Stimulated activated CD8-positive, alpha-beta memory T cell treated with anti-CD3 and anti-CD28 coated beads, Interleukin-2, amount 100 ng/mL, for 1 hour (primary cell): ENCODE measurements at places on chromosomes 3 and 15.

GRCh38 chr15:68017201-68017600, 36.9 kb upstream of the PIAS1 start:
- no peak for DNase-seq

DNA sequence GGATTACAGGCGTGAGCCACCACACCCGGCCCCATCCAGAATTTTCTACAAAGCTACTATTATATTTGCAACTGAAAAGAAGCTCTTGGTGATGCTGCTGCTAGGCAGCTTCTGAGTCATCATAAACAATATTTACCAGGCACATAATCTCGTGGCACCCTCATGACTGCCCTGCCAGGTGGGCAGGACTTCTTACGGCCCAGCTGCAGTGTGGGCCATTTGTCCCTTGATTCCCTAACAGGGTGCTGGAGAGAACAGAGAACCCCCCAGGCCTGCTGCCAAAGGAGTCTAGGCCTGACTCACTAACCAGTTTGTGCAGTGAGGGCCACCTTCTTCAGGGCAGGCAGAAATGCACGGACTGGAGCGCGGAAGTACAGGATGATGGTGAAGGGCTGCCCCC, 4.9 kb downstream of the EPB42 start:
- no peak for DNase-seq

DNA sequence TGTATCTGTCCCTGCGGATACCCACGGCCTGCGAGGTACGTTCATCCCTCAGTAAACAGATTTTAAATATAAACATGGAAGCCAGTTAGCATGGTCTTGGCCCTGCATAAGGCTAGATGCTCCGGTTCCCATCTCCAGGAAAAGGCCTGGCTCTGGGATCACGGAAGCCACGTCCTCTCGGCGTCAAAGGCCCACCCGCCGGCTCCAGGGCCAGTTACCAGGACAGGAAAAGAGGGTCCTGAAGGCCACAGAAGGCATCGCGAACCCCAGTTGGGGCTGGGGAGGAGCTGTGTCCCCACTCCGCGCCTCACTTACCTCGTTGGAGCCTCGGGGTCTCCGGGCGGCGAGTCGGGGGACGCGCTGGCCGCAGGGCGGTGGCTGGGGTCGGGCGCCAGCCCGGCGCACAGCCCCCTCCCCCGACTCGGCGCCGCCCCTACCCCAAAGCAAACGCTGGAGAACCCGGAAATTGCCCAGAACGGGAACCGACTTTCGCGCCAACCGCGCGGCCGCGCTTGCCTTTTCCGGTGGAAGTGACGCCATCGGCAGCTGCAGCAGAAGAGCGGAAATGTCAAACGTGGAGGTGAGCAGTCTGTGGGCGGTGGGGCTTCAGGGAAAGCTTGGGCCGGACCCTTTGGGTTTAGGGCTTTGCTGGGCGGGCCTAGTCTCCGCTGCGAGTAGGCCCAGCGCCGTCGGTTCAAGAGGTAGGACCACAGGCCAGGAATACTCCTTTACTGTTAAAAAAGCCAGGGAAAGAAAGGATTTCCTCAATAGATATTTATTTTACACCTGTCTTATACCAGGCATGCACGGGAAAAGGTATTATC, at the start of gene TOPBP1:
Gene TOPBP1, minus strand, starts transcription at position 488 of the 824 bp plus-strand sequence. CDS start 814 bp downstream, outside the sequence.
- peak; percentile 73 for DNase-seq

DNA sequence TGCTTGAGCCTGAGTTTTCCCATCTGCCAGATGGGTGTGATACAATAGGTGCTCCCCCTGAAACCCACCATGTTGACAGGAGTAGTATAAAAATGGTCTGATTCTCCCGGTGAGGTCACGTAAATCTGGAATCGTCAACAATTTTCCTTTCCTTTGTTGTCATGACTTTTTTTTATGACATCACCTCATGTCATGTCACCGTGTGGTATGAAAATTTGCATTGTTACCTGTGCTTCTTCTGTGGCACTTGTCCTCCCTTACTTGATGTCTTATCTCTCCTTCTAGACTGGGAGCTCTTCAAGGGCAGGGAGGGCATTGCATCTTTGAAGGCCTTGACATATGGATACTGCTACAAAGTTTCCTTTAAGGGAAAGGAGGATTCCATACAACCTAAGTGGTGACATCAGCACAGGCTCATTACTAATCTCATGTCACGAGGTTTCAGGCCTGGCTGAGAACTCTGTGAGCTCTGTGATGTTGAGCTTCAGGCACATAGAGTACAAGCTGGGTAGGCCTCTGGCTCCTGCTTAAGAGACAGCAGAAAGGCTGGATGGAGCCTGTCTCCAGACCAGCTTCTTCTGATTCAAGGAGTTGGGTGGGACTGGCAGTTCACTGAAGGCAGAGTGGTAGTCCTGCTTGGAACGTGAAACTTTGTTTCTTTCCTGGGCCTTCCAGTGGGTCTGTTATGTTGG, 66.3 kb downstream of the LPP start:
- no peak for DNase-seq

DNA sequence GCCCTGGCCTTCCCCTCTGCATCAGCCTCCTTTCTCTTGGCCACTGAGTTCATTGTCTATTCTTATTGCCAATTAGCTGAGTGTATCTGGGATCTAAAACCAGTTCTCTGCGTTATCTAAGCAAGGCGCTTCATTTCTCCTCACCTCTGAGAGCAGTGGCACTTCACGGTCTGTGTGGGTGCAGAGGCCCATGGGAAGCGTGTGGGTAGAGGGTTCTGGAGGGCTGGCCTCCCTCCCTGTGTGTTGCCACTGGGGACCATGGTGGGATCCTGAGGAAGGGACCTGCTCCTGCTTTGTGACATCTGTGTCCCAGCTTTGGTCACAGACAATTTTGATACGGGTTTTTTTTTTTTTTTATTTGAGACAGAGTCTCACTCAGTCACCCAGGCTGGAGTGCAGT, 32.7 kb downstream of the EDEM1 start:
- no peak for DNase-seq

GRCh38 chr15:56484287-56484686, 19.4 kb upstream of the MNS1 start:
- no peak for DNase-seq

- no peak for DNase-seq
Measured at GRCh38 chr3:80535286-80535685, 767.5 kb upstream of the ROBO1 start.

GRCh38 chr3:35678643-35679161, 39.4 kb downstream of the ARPP21 start:
- no peak for DNase-seq

DNA sequence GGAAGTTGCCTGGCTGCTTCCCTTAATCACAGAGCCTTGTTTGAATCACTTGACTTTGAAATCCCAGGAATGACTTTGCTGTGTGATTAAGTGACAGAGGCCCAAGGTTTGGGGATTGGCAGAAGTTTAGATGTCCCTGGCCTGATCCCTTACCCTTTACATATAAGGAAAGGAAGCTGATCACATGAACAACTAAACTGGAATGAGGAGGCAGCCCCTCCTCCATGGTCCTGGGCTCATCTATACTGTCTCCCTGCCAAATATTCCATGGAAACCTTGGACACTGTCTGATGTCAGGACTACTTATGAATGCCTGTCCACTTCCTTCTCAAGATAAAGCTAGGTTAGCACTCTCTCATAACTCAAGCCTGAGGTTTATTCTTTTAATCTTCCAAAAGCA, 181.3 kb upstream of the CTDSPL start:
- no peak for DNase-seq

- DNase-seq: no peak
Measured at GRCh38 chr15:47383102-47383501, 334.2 kb upstream of the SEMA6D start.

DNA sequence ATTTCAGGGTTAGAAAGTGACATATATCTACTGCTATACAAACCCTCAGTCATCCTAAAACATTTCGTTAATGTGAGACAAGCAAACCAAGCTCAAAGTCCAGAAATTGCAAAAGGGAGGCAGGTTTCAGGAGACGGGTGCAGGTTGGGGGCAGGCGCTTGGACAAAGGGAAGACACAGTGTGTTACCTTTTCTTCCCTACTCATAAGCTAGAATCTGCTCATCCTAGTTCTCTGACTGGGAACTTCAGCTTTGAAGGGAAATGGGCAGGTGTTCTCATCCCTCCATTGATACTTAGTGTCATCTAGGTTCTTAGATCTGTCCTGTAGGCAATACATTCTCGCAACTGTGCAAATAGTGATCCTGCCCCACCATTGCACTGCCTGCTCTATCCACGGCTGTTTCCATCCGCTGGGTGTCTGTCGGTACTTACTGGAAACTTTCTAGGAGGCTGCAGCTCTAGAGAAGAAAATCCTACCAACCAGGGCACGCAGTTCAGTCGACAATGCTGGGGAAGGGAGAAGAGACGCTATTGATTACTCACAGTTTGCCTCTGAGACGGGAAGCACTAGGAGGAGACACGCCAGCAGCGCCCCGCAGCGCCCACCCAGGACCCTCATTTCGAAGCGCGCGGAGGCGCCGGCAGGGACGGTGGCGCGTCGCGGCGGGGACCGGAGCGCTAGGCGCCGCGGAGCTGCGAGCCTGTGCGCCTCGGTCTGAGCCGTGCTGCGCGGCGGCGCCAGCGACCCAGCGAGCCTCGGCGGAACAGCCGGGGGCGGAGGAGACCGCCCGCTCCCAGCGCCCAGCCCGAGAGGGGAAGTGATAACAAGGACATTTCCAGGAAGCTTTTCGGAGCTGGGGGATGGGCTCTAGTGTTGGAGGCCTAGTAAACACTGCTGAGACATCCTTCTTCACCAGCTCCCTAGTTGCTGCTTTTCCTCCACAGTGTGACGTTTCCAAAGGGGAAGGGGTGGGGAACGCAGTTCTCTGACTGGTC, at the start of gene PROS1:
Gene PROS1, minus strand, starts transcription at position 766 of the 996 bp plus-strand sequence. Its CDS starts 147 bp downstream, at position 619.
- no peak for DNase-seq

DNA sequence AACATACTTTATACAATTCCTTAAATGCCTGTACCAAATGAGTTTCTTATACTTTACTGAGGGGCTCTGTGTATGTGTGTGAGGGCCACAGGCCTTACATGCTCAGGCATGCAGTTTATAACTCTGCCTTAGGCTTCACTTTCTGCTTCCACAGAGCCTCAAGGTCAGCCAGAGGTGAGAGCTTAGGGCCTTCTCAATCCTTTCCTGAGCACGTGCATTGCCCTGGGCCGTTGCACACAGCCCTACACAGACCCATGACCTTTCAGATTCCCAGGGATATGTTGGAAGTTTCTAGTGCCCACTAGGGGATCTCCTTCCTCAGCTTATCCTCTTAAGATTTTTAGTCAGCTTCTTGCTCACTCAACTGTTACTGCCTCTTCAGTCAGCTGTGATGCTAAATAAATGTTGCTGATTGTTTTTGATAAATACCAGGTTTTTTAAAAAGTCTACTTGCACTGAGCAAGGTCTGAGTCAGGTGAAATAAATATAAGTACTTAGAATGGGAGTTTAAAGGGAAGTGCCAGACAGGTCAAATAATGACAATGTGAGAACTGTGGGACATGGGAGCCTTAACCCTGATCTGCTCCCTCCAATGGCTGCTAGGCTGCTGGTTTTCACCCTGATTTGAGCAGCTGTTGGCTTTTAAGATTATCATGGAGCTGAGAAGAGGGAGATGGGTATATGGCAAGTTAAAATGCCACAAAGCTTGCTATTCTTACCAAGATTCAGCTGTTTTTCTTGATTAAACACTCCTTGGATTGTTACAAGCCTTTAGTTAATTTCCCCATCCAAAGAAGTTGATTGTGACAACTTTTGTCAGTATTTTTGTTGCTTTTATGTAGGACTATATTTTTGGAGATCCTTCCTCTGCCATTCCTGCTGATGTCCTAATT, 169.5 kb downstream of the PLD1 start:
- no peak for DNase-seq

DNA sequence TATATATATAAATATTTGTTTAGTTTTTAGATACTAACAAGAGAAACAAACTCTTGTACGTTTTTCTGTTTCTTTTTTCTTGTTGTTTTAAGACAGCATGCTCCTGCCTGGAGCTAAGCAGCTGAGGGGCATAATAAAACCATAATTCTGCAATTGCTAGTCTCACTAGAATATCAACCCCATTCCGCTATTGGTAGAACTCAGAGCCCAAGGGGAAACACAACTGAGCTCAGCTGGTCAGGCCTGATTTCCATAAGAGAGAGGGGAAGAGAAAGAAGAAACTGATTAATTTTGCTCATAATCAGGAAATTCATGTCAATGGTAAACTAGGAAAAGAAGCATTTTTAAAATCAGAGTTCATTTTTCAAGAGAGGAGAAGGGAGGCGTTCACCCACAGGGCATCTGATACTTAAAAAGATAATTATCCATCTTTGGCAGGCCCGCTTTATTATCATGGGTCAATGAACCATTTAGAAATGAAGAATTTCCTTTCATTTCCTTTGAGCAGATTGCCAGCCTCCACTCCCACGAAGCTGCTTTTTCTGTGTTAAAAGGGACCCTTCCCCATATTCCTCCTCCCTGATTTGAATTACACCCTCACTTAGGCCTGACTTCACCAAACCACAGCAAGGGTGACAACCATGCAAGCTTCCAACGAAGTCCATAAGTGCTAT, 965.3 kb upstream of the CFAP20DC start:
- DNase-seq: no peak

GRCh38 chr15:94008104-94009074, 223.0 kb upstream of the MCTP2 start:
- DNase-seq: no peak

DNA sequence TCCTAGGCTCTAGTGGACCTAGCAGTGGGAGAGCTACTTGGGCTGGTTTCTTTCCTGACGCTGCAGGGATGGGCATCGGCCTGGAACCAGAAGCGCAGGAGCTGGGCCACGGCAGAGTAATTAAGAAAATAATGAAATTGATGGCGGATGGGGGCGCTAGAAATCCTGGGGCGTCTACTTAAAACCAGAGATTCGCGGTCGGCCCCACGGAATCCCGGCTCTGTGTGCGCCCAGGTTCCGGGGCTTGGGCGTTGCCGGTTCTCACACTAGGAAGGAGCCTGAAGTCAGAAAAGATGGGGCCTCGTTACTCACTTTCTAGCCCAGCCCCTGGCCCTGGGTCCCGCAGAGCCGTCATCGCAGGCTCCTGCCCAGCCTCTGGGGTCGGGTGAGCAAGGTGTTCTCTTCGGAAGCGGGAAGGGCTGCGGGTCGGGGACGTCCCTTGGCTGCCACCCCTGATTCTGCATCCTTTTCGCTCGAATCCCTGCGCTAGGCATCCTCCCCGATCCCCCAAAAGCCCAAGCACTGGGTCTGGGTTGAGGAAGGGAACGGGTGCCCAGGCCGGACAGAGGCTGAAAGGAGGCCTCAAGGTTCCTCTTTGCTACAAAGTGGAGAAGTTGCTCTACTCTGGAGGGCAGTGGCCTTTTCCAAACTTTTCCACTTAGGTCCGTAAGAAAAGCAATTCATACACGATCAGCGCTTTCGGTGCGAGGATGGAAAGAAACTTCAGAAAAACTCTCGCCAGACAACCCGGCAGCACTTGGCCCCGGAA, 6.1 kb downstream of the SOX14 start:
- no peak for DNase-seq
